ENCODE measurements at places on chromosomes 1 and 21. TPM values are rescaled to one million over a fixed set of nuclear protein-coding genes. Genes with fewer than 3 reads are reported as not detected.

SLC1A7 gene
- 0.81 TPM for polyA plus RNA-seq

ERG gene
- polyA plus RNA-seq: 15.9 TPM

RIIAD1 gene
- 8.6 TPM for polyA plus RNA-seq

- DNase-seq: peak; percentile 32
- peak overlapping the region; percentile 44 for H3K27ac ChIP-seq
- H3K36me3 ChIP-seq: no peaks in the 10 kb centered on the region
- no peaks in the 10 kb centered on the region for H3K27me3 ChIP-seq
- peaks cover 13% of the 10 kb centered on the region for H3K4me1 ChIP-seq
These were observed 2.7 kb downstream of the IFNAR2 start for GRCh38 chr21:33232291-33233034.

GRCh38 chr1:70718086-70718630 is 307.1 kb downstream of the CTH start:
- no peaks in the 10 kb centered on the region for H3K27me3 ChIP-seq
- no peak overlapping the region for H3K27ac ChIP-seq
- no peak overlapping the region for H3K4me3 ChIP-seq
- peaks cover 8% of the 10 kb centered on the region for H3K4me1 ChIP-seq
- no peaks in the 10 kb centered on the region for H3K36me3 ChIP-seq

DNA sequence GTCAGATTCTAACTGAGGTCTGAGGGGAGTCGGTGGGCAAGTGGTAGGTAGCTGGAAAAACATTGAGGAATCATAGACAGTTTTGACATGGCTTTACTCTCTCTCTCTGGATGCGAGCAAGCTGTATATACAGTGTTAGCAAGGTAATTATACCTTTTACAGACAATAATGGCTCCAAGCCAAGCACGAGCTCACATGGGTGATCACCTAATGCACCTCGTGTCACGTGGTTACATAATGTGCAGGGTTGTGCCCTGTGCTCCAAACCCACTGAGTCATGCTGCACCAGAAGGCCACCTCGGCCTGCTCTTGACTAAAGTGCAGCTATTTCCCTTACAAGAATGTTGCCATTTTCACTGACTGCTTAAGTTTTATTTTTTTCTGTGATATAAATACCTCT is 7.6 kb upstream of the CLCA2 start:
- no peaks in the 10 kb centered on the region for H3K36me3 ChIP-seq
- H3K27ac ChIP-seq: no peak overlapping the region
- H3K4me3 ChIP-seq: no peak overlapping the region
- DNase-seq: no peak
- H3K27me3 ChIP-seq: no peaks in the 10 kb centered on the region
- no peaks in the 10 kb centered on the region for H3K4me1 ChIP-seq

GRCh38 chr1:15422871-15423270 is 13.2 kb downstream of the EFHD2 start:
- H3K36me3 ChIP-seq: no peaks in the 10 kb centered on the region
- H3K27me3 ChIP-seq: no peaks in the 10 kb centered on the region

- no peak overlapping the region for H3K4me3 ChIP-seq
- H3K27me3 ChIP-seq: no peaks in the 10 kb centered on the region
- no peaks in the 10 kb centered on the region for H3K36me3 ChIP-seq
- no peak overlapping the region for H3K27ac ChIP-seq
- H3K4me1 ChIP-seq: no peaks in the 10 kb centered on the region
These were observed 196.9 kb upstream of the USP24 start for GRCh38 chr1:55412060-55412459.

Measured in lung (tissue), 17 donors.